ENCODE measurements at places on chromosomes 1 and 21.
A peak's percentile ranks its signal among the peaks of the same experiment; 100 is the strongest.

DNA sequence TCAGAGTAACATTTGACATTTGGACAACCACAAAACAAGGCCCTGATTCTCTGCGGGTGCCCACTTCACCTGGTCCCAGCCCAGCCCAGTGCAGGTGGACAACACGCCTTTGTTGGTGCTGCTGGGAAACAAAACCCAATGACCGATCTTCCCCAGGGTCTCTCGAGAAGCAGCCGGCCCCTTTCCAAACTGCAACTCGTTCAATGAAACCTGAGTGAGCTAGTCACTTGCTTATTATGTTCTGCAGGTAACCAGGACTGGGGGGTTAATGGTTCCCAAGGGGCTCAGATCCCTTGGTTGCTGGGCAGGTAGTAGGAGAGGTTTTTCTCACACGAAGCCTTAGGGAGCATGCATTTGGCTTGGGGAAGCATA, 42.9 kb downstream of the ABCG1 start:
- no peak for DNase-seq

- DNase-seq: no peak
Observed at GRCh38 chr1:104855550-104855949, 1105.9 kb downstream of the AMY1C start.

DNA sequence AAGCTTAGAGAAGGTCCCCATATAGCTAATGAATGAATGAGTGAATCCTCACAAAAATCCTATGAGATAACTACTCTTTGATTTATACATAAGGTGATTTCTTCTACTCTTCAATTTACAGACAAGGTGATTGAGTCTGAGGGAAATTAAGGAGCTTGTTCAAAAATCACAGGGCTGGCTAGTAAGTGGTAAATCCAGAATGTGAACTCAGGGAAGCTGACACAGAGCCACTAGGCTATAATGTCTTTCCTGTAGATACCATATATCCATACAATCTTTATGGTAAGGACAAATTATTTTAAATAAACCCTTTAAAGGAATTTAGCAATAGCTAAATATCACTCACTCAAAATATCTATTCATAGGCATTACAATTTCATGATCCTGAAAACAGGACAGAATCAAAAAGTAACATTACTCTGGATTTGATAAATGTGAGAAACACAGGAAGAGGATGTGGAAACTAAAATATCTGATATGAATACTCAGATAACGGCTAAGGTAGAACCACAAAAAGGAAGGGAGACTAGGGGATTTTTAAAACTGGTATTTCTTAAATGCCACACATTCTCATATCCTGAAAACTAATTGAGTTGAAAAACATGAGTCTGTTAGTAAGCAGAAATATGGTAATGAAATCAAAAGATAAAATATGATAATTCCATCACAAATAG, 108.2 kb downstream of the NBPF12 start:
- no peak for DNase-seq

DNA sequence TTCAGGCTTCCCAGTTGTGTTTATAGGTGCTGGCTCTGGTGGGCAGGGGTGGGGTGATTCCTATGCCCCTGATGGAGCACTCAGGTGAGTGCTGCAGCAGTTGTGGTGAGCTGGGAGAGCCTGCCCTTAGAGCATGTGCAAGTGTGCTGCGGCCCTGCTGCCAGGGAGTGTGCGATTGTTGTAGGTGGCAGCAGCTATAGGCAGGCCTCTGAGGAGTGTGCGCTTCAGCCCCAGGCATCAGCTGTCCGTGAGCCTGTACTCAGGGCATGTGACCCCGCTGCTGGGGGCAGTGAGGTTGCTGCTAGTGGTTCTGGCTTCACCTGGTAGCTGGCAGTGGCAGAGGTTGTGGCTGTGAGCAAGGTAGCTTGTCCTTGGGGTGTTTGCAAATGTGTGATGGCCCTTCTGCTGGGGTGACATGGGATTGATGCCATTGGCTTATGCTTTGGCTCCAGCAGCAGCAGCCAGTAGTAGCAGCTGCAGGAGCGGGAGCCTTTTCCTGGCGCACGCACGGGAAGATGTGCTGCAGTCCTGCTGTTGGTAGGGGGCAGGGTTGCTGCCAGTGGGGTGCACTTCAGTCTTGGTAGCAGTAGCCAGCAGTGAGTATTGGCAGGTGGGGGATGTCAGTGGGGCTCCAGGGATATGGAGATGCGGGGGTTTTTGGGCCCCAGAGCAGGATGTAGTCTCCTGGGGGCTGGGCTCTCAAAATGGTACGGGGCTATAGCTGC, 37.7 kb downstream of the SYCP1 start:
- no peak for DNase-seq

- DNase-seq: no peak
Observed at GRCh38 chr1:220999872-221000863, 120.9 kb downstream of the HLX start.

GRCh38 chr1:23825076-23825761, at the start of gene HMGCL:
HMGCL (minus strand) TSS chr1:23825429; CDS start chr1:23825415, 14 bp downstream.
- peak; percentile 43 for DNase-seq

All from non-pigmented ciliary epithelial cell (primary cell).